ENCODE measurements at places on chromosomes 3 and 15.

DNA sequence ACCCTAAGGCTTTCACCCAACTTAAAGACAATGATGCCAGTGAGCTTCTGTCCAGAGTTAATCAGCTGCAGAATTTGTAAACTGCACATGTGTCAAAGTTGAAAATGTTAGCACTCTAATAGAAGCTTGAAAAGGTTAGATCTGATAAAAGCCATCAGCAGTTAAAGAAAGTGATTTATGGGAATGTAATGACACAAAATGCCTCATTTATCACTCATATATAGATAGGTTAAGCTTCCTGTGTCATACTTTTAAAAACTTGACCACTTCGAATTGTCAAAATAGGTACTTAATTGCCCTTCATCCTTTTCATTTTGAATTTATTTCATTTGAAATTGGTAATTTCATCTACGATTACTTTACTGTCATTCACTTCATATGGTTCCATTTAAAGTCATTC is 151.6 kb downstream of the CDIN1 start:
- DNase-seq, result no peak

DNA sequence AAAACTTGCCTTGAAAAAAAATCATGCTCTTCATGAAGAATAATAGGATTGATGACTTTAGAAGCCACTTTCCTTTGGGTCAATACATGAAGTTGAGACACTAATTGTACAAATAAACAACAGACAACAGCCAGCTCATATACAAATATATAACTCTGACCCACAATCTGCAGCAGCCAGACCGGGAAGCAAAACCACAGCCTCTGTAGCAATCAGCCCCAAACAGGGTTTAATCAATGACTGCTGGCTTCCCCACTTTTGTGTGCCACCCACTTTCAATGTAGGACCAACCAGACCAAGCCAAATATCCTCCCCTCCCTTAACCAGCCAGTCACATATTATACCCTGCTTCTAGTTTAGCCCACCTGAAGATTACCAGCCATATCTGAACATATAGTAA is 39.0 kb downstream of the IFT57 start:
- DNase-seq, result no peak

- DNase-seq, result no peak
Measured at GRCh38 chr3:68234076-68234780, 579.8 kb upstream of the SUCLG2 start.

DNA sequence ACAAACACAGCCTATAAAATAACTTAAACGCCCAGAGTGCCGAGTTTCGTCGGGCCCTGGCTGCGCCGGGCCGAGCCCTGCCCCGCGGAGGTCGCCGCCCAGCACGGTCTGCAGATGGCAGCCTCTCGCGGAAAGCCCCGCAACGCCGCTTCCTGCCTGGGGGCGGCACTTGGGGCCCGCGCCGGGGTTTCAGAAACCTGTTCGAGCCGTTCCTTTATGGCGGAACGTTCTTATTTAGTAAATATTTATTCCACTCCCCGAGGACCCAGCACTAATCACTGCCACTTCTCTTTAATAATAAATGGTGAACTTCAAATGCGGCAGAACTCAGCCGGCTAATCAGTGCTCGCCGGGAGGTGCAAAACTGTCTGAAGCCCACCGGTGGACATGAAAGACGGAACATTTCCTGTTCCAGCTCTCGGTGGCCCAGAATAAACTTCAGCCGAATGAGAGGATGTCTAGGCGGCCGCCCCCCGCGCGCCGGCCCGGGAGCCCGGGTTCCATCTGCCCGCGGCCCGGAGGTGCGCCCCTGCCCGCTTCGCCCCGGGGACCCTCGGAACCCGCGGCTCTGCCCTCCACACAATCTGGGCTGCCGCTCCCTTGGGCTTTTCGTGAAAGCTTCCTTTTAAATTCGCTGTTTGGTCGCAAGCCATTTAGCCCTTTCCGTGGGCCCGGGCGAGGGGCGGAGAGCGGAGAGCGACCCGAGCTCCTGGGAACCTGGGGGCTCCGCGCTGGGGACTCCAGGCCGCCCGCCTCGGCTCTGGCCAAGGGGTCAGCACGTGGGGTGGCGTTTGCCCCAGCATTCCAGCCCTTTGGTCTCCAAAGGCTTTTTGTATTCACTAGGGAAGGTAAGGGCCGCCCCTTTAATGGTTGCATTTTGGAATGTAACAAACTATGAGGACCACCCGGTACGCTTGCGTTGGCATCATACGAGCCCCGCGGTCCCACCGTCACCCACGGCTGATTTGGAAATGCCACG is 110.8 kb upstream of the ATP11B start:
- DNase-seq, result peak; percentile 22

GRCh38 chr3:57756528-57757401 is 656 bp downstream of the SLMAP start:
- peak; percentile 38 for DNase-seq

DNA sequence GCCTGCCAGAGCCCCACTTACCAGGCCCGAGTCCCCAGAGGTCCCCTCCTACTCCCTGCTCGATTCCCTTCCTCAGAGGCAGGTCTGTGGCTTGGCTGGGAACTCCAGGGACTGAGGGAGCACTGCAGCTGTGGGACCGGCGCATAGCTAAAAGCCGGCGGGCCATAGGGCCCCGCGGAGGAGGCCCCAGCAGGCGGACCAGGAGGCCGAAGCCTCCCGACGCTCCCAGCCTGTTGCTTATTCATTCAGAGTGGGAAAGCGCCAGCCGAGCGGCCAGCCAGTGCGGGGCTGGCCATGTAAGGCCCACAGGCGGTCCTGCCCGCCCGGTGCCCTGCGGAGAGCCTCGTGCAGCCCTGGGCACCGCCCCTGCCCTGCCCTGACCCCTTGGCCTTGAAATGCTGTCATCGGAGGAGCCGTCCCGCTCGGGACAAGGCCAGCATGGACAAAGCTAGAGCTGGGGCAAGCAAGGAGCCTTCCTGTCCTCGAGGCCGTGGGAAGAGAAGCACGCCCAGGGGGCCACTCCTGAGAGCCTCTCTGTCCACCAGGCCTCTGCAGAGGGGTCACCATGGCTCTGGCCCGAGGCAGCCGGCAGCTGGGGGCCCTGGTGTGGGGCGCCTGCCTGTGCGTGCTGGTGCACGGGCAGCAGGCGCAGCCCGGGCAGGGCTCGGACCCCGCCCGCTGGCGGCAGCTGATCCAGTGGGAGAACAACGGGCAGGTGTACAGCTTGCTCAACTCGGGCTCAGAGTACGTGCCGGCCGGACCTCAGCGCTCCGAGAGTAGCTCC is at the start of gene LOXL1:
TSS of gene LOXL1 (plus strand) at position 244 of the 784 bp plus-strand sequence. CDS start at position 566, 322 bp downstream.
- DNase-seq, result no peak
